ENCODE measurements at places on chromosomes 13 and 19.
A peak's percentile ranks its signal among the peaks of the same experiment; 100 is the strongest.

DNA sequence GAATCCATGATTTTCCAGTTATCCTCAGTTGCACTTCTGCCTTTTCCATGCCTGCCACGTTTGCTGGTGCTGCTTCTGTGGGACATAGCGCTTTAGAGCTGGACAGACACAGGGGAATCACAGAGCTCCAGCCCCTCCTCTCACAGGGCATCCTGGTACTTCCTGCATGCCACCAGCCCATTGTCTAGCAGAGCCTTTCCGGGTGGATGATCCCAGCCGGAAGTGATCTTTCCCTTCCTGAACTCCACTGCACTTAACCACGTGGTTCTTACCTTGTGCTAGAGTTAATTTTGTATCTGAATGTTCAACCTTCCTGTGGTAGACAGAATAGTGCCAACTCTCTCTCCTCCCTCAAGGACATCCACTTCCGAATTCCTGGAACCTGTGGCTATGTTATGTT lies 12.6 kb upstream of the OLFM4 start:
- no peak for DNase-seq

- no peak for DNase-seq
Measured at GRCh38 chr19:29504454-29504853, 21.3 kb upstream of the VSTM2B start.

GRCh38 chr19:47232422-47233211 lies 1.6 kb upstream of the BBC3 start:
- DNase-seq = no peak

DNA sequence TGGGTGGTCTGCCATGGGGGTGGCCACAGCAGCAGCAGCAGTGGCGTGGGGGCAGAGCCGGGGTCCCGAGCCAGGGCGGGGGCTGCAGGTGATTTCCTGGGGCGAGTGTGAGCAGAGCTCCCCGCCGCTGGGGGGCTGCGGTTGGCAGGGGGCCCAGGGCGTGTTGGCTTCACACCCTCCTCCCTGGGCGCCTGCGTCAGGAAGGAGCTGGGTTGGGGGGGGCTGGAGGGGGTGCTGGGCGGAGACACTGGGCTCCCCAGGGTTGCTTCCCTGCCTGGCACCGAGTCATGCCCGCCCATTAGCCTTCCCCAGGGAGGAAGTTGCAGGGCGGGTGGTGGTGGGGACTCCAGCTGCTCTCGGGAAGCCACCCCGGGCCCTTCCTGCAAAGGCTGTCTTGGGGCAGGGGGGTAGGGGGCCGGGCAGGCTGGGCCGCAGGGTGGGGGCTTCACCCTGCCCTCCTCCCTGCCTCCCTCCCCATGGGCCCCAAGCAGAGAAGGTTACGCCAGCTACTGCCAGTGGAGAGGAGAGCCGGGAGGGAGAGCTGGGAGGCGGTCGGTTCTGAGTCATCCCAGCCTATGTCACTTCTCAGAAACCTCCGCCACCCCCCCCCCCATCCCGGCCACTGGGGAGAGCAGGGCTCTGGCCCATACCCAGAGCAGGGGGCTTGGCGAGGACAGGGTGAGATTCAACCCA lies 4.6 kb downstream of the MIDN start:
- peak; percentile 63 for DNase-seq

DNA sequence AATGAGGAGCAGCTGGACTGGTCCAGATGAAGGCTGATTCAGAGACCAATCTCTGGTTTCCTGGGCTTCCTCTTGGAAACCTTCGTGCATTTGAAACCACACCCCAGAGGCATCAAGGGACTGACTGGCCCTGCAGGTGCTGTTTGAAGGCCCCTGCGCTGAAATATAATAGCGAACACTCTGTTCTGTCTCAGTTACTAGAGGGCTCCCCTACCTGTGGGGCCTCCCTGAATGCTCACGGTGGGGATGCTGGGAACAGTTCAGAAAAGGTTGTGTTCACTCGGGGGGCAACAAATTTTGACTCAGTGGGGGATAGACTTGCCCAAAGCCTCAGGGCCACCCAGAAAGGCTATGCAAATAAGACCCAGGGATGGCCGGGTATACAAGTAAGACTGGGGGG lies 6.4 kb downstream of the CCDC8 start:
- DNase-seq = no peak

- no peak for DNase-seq
Measured at GRCh38 chr19:7153022-7153421, 83.5 kb downstream of the ZNF557 start.

DNA sequence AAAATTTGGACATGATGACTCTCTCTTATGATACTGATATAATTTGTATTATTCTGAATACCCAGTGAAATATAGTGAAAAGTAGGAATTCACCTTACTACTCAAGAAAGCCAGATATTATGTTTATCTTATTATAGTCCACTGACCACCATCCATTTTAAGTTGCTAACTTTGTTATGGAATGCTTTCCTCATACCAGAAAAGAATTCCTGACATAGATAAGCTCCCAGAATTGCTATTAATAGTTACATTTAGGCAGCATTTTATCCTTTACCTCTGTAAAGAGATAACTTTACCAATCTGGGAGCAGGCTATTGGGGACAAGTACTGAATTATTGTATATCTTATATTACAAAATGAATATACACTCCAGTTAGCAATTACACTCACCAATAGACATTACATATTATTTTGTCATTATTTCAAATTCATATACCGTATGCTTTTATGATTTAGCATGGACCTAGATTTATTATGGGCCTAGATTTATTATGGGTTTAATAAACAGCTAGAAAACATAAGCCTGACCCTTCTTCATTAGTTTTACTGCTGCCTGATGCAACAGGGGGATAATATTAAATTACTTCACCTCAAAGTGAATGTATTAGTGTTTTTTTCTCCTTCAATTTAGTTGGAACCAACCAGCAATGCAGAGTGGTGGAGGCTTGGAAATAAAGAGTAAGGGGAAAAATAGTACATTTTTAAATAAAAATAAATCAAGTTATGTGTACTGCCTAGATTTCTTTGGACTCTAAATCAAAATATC lies 1886.1 kb downstream of the PCDH9 start:
- DNase-seq = no peak

GRCh38 chr19:991174-991931 lies 7.2 kb downstream of the WDR18 start:
- DNase-seq = peak; percentile 64

GRCh38 chr19:6393983-6394412 lies 1.0 kb upstream of the GTF2F1 start:
- DNase-seq = peak; percentile 72

DNA sequence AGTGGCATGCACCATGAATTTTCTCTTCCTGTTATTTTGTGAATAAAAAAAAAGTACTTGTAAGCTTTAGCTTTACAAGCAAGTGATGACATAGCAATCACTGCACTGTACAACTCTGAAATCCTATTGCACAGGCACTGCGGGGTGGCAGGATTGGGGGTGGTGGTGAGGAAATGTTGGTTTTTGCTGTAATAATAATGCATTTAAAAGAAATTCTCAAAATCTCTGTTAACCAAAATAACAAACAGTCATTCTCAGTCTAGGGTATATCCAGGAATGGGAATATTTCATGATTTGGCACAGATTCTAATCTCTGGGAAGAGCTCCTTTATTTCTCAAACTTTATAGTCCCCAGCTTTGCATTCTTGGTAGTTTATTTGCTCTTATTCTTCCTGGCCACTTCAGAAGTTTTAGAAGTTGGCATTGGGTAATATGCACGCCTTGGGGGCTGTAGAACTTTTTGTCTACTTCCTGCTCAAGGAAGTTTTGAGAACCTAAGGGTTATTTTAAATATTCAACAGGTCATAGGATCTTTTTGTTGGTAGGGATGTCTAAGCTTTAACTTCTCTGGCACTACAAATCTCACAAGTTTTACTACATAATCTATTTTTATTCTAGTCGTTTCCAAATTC lies 353.0 kb upstream of the KLF12 start:
- no peak for DNase-seq

GRCh38 chr13:92769046-92769445 lies 457.6 kb upstream of the GPC6 start:
- DNase-seq = no peak

GRCh38 chr19:30873691-30874090 lies 475.5 kb downstream of the TSHZ3 start:
- DNase-seq = no peak

- DNase-seq = no peak
Measured at GRCh38 chr19:14487370-14488125, 8.4 kb downstream of the GIPC1 start.

DNA sequence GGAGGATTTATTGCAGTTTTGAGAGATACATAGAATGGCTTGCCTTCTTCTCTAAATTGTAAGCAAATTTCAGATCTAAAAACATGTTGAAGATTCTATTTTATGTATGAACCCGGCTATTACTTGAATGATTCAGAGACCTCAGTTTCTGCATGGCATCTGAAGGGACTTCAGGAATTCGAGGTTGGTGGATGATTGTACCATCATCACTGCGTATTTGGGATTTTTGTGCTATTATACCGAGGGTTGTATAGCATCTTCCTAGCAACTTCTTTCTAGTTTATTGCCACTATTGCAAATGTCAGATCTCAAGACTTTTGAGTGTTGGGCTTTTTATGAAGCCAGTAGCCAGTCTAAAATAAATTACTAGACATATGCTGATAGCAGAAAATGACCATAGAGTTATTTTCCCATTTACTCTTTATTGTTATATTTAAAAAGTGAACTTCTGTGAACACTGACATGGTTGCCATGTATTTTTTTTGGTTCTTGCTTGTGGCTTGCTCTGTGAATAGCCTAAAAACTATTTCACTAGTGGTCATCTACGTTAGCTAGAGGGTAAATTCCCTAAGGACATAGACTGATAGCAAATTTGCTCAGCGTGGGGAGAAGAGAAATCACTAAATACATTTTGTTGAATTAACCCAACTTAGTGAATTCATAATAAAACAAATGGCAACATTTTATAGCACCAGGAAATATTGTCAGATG lies 70.6 kb upstream of the KLF12 start:
- no peak for DNase-seq

- no peak for DNase-seq
Measured at GRCh38 chr13:51687947-51688714, 103.9 kb downstream of the WDFY2 start.

GRCh38 chr19:33275933-33276619 lies 26.3 kb downstream of the CEBPA start:
- DNase-seq = no peak

DNA sequence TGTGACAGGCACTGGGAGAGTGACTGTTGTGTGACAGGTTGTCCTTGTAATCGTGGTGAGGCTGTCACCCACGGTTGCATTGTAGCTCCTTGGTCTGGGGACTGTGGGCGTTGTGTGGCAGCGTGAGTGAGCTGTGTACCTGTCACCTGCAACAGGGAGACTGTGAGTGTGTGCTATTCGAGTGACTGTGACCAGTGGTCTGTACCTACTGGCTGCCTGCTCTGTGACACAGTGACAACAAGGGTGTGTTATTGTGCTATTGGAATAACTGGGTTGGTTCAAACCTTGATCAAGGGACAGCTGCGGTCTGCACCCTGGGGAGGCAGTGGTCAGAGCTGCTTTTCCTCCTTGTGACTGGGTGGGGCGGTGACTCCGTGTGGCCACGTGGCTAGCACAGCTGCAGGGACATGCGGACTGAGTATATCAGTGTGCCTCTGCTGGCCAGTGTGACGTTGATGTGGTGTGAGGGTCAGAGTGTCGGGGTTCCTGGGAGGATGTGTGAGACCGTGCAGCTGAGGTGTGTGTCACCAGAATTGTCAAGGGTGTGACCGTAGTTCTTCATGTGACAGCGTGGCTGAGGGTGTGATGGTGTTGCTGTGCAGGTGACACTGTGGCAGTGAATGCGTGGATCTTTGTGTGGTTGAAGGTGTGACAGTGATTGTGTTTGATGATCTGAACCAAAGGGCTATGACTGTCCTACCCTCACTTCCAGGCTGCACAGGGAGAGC lies 10.1 kb upstream of the NFIX start:
- no peak for DNase-seq

GRCh38 chr19:40739030-40739839 lies 11.0 kb downstream of the ACTMAP start:
- DNase-seq = no peak

- DNase-seq = no peak
Measured at GRCh38 chr19:46555628-46556280, 45.4 kb upstream of the CALM3 start.

DNA sequence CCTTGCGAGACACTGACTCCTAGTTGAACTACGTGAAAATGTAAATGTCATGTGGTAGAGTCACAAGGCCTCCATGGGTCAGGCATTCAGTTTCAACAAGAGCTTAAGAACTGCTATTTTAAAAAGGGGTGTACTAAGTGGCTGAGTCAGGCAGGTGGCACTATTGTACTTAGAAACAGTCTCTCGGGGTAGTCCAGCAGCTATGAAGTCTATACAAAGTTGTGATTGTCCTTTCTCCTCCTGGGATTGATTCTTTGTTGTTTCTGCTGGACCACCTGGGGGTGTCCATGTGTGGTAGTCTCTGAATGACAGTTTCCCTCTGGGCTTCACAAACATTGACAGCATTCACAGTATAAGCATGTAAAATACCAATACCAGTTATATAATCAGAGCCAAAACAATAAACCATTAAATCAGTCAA lies 33.0 kb downstream of the UGGT2 start:
- no peak for DNase-seq

DNA sequence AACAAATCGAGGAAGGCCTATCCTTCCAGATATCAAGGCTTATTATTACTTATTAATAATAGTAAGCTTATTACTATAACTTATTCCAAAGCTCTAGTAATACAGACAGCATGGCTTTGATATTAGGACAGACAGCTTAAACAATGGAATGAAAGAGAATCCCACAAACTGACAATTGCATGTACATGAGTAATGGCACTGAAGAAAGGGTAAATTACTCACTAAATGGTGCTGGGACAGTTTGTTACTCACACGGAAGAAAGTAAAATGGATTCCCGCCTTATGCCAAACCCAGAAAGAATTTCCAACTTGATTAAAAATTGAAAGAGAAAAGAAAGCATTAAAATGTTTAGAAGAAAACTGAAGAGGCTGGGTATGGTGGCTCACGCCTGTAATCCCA lies 60.3 kb downstream of the MIPEP start:
- DNase-seq = no peak

DNA sequence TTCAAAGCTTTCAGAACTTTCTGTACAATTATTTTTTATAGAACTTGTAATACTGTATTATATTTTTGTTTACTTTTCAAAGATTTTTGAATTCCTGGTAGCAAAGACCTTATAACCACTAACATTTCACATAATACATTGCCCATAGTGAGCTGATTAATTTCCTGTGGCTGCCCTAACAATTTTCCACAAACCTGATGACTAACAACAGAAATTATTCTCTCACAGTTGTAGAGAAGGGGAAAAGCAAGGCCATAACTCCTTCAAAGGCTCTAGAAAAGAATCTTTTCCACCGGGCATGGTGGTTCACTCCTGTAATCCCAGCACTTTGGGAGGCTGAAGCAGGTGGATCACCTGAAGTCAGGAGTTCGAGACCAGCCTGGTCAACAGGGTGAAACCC lies 19.1 kb downstream of the KLF12 start:
- DNase-seq = no peak

DNA sequence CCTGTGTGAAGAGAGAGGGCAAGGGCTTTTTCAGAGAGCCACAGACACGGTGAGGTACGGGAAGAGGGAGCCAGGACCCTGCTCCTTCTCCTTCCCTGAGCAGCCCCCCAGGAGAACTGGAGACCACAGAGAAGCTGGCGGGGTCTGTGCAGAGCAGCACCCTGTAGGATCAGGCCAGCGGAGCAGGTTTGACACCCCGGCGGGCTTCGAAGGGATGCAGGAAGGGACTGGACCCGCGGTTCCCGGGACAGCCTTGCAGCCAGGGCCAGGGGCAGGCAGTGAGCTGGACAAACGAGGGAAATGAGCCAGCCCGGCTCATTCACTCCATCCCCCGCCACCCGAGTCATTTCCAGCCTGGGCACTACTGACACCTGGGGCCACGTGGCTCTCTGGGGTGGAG lies 22.2 kb downstream of the CPAMD8 start:
- DNase-seq = no peak

- DNase-seq = peak; percentile 55
Measured at GRCh38 chr13:27830010-27830409, 37.7 kb downstream of the GSX1 start.

Data from stimulated activated CD4-positive, alpha-beta T cell treated with anti-CD3 and anti-CD28 coated beads, TNF-alpha, amount 100 ng/mL, for 48 hours (primary cell).